ENCODE measurements at places on chromosomes 3 and 15. TPM values are rescaled to one million over a fixed set of nuclear protein-coding genes. Genes with fewer than 3 reads are reported as not detected.

PP2D1 gene
- 0.59 TPM for polyA plus RNA-seq

GATA2 gene
- polyA plus RNA-seq = 56.7 TPM

PLCH1 gene
- 12.5 TPM for polyA plus RNA-seq

OIP5 gene
- 10.5 TPM for polyA plus RNA-seq

DNA sequence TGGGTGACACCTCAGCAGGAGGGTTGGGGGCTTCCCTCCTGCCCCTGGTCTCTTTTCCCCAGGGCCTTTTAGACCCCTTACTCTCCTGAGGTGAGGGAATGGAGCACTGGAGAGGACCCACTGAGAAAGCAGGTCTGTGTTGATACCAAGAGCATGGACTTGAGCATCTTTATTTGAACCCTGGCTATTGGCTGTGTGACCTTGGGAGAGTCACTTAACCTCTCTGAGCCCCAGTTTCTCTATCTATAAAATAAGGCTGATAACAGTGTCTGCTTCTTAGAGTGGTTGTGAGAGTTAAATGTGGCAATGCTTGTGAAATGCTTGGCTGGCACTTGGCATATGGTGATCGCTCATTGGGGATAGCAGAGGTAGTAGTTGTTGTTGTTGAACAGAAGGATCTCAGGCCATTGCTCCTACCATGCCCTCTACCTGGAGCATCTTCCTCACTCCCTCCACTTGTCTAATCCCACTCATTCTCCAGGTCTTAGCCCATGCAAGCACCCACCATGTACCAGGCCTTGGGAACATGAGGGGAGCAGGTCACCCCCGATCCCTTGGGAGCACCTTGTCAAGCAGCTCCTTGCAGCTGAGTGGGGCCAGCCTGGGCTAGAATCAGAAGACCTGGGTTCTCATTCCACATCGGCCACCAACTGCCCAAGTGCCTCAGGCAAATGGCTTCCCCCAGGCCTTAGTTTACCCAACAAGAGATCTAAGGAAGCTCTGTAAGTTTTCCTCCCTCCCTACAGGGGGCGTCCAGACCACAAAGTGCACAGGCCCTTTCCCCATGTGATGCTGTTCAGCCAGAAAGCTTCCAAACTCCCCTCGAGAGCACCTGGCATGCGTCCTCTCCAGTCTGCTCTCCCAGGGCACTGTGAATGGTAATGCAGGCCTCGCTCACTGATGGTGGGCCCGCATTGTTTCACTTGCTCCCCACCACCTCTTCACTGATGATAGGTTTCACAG is 96.7 kb downstream of the LSM3 start:
- no peak for DNase-seq

- no peak for DNase-seq
These were observed 44.4 kb upstream of the SPTSSB start for GRCh38 chr3:161415506-161416231.

DNA sequence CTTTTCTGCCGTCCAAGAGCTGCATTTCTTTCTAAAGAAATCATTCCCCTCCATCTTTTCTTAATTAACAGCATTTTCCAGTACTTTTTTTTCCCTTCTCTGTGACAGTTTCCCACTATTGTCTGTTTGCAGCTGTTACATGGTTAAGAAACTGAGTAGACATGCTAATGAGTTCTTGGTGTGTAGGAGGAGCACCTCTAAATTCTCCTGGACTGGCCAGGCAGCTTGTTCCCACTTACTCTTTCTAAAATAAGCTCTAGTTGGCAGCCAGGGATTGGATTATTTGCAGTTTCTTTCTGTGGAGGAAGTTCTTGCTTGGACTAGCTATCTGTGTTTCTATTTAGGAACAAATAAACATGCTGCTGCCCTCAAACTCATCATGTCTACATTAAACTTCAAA is 235.1 kb upstream of the GAP43 start:
- no peak for DNase-seq
